Activated CD4-positive, alpha-beta T cell treated with anti-CD3 and anti-CD28 coated beads for 1 hour (primary cell): ENCODE measurements at places on chromosomes 2 and 18.

DNA sequence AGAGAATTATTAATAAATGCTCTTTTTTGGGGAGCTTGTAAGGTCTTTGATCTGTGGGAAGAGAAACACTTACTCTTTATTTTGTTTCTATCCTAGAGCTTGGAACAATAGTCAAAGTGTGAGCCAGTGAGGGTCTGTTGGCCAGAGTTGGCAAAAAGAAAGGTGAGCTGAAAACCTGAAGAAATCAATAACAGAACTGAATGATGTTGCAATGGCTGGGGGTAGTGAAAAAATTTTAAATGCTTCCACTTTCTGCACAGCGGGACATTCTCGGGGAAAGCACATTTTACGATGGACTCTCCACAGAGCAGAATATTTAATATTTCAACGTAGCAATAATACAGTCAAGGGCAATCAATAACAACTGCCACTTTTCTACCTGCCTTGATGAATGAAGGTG lies 78.9 kb downstream of the SKA1 start:
- DNase-seq, result no peak

- DNase-seq, result no peak
These were observed 134.5 kb downstream of the NAPG start for GRCh38 chr18:10660179-10660884.

DNA sequence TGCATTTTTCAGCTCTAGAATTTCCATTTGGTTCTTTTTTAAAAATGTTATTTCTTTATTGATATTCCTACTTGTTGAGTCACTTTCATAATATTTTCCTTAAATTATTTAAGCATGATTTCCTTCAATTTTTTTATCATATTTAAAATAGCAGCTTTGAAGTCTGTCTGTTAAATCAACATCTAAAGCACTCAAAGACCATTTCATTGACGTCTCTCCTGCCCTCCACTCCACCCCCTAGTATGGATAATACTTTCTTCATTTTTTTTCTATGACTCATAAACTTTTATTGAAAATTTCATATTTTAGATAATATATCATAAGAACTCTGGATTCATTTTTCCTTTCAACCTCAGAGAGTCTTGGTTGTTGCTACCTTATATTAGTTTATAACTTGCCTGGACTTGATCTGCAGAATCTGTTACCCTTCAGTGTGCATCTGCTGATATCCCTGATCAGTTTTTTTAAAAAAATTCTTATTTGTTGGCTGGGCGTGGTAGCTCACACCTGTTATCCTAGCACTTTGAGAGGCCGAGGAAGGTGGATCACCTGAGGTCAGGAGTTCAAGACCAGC lies 59.0 kb upstream of the ZNF396 start:
- no peak for DNase-seq

DNA sequence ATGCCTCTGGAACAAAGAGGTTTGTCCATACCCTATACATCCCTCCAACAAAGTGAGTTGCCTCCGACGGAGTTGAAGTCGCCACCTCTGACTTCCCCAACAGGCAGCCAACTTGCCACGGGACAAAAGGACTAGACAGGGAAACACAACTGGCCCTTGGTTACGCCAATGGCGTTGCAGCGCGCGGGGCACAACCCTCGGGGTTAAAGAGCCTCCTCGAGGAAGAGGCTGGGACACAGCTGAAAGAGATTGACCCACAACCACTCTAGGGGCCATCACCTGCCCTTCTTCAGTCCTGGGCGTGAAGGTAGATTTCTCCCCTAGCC lies 545 bp downstream of the GTF3C2 start:
- DNase-seq, result no peak

- no peak for DNase-seq
These were observed 157.4 kb upstream of the RGPD4 start for GRCh38 chr2:107669335-107669734.

DNA sequence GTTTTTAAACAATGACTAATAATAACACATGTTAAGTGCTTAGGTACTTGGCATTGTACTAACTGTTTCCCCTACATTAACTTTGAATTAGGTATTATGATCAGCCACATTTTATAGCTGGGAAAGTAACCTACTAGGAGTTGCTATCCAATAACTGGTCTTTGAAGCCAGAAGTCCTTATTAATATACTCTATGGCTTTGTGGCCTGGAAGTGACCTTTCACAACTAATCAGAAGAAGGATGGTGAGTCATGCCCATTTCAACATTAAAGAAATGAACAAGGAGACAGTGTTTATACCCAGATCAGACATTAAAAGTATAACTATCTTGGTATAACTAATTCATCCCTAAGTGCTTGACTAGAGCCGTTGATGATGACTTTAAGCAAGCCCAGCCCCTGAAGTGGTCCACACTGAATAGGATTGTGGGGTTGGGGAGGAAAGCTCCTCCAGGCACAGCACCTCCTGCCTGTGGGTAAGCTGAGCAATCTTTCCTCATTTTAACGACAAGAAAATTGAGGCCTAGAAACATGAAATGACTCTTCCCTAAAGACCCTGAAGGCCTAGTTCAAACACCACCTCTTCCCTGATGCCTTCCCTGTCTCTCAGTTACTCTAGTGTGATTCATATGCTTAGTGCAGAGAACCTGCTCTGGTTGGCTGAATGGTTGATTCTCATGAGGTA lies 71.6 kb upstream of the RFX8 start:
- DNase-seq, result no peak

DNA sequence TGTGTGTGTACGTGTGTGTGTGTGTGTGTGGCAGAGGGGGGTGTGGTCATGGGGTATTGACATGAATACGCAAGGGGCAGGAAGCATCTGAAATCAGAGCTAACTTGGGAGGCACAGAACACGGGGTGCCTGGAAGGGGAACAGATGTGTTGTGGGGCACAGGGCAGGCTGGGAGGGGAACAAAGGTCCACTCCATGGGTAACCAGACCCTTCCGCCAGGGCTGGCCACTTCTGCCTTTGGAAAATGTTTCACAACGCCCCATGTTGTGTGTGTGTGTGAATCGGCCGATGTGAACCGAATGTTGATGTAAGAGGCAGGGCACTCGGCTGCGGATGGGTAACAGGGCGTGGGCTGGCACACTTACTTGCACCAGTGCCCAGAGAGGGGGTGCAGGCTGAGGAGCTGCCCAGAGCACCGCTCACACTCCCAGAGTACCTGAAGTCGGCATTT lies at the start of gene SLC11A1:
TSS of gene SLC11A1 (plus strand) at position 358 of the 451 bp plus-strand sequence. CDS start 96 bp downstream, outside the sequence.
- no peak for DNase-seq

DNA sequence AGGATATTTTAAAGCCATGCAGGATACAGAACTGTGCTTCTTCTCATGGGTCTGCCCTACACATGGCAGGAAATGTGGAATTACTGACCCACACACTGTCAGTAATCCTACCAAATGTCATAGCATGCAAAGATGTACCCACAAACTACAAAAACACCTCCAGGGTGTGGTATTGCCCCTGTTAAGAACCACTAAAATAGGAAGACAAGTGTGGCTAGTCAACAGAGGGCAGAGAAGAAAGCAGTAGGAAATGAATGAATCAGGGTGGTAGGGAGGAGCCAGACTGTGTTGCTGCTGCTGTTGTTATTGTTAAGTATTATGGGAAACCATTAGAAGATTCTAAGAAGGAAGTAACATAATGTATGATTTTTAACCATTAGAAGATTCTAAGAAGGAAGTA lies 556.7 kb upstream of the ACVR2A start:
- DNase-seq, result no peak

GRCh38 chr2:174704642-174705041 lies 59.6 kb downstream of the CHRNA1 start:
- DNase-seq, result no peak

DNA sequence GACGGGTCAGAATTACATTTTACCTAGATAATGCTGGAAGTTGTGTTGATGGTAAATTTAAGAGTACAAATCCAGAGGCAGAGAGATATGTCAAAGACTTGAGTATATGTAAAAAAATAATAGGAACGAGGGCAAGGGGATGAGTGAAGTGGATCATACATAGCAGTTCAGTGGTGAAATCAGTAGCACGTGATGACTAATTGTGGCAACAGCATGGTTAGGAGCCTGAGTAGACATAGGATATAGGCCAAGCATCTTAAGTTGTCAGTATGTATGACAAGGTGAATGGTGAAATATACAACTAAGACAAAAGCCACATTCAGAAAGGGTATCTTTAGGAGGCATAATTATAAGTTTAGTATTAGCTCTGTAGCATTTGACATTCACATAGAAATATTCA lies 826.5 kb upstream of the PIK3C3 start:
- DNase-seq, result no peak

GRCh38 chr2:101305492-101306078 lies 2.9 kb downstream of the RNF149 start:
- no peak for DNase-seq

- DNase-seq, result no peak
These were observed 24.7 kb upstream of the FAM124B start for GRCh38 chr2:224426656-224427055.
